Aorta (tissue), 5 donors: ENCODE measurements at places on chromosomes 2 and 18. TPM values are rescaled to one million over a fixed set of nuclear protein-coding genes. Genes with fewer than 3 reads are reported as not detected.

The NPAS2 gene
- total RNA-seq, result 35.9 TPM

The ABCG5 gene
- total RNA-seq, result not detected

The GAL3ST2 gene
- total RNA-seq, result not detected

The RFX8 gene
- total RNA-seq, result 1.0 TPM

The DHRS9 gene
- total RNA-seq, result 0.52 TPM

The RAX gene
- not detected for total RNA-seq

The IAH1 gene
- 45.6 TPM for total RNA-seq

The HIBCH gene
- total RNA-seq, result 50.1 TPM

DNA sequence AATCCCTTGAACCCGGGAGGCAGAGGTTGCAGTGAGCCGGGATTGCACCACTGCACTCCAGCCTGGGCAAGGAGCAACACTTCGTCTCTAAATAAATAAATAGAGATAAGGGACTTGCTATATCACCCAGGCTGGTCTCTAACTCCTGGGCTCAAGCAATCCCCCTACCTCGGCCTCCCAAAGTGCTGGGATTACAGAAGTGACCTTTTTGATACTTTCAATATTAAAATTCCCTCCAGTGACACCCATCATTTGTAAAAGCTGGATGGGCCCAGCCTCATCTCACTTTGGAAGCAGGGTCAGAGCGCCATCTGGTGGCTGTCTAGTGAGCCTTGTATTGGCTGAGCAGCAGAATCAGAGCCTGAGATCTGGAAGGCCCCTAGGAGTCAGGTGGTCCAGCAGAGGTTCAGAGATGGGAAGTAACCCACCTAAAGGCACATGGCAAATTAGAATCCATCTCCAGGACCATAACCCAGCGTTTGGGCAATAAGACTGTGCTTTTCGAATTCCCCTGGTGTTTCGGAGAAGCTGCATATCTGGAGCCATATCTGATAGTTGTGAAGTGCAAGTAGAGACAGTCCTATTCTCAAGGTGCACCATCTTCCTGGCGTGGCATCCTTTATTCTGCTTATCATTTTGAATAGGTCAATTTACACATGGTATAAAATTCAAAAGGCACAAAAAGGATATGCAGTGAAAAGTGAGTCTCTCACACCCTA, 18.3 kb upstream of the SLC35F6 start:
- DNase-seq, result peak; percentile 90

- no peak for DNase-seq
These were observed 28.6 kb upstream of the CETN1 start for GRCh38 chr18:551404-552061.

DNA sequence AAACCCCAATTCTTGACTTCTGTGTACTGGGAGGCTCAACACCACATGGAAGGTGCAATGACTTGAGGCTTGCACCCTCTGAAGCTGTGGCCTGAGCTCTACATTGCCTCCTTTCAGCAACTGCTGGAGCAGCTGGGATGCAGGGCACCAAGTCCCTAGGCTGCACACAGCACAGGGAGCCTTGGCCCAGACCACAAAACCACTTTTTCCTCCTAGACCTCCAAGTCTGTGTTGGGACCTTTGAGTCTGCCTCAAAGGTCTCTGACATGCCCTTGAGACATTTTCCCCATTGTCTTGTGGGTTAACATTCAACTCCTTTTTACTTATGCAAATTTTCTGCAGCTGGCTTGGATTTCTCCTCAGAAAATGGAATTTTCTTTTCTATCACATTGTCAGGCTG, 62.6 kb upstream of the KCNE4 start:
- no peak for DNase-seq

DNA sequence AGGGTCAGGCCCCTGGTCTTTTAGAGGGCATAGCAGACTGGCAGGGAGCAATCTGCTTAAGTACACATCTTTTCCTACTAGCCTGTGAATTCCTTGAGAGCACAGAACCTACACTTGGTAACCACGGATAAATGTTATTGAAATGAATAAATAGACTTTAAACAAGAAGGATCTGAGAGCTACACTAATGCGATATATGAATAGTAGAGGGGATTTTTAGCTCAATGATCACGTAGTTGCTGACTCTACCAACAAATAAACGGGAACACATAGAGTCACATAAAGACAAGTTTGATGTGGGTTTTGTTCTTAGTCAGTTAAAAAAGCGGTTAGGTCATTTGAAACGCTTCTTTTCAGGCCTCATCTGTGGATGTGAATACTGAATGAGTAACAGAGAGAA, 290.3 kb upstream of the CCDC68 start:
- DNase-seq, result no peak

DNA sequence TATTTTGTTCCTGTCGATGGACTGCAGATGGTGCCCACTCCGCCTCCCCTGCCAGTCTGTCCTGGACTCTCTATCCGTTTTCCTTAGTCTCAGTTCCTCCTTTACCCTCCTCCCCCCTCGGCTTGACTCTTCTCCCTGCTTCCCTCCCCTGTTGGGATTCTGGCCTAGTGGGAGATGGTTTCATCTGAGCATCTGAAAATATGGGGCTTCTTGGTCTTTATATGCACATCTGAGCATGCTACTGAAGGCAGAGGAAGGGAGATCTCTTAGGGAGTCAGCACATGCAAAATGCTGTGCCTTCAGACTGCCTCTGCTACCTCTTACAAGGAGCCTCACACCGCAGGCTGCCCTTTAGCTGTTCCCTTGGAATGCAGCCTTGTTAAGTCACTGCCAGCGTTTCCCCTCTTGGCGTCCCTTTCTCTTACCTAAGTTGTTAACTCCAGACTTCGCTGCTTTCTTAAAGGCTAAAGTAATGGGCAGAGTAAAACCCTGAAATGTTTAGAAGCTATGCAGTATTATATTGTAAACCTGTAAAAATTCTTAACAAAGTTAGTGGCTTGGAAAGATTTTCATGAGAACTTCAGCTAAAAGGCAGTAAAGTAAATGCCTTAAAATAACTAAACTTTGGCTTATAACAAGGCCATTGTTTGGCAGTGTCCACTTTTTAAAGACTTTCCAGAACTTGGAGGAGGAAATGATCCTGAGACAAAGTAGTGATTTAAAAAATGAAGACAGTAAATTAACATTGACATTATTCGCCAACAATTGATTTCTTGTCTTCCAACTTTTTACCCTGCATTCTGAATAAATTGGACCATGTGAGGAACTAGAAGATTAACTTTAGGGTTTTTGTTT, 49.8 kb downstream of the LDLRAD4 start:
- DNase-seq, result no peak

GRCh38 chr2:108587621-108588020, 53.4 kb downstream of the LIMS1 start:
- no peak for DNase-seq

GRCh38 chr2:199744724-199745123, 106.3 kb downstream of the FTCDNL1 start:
- no peak for DNase-seq

DNA sequence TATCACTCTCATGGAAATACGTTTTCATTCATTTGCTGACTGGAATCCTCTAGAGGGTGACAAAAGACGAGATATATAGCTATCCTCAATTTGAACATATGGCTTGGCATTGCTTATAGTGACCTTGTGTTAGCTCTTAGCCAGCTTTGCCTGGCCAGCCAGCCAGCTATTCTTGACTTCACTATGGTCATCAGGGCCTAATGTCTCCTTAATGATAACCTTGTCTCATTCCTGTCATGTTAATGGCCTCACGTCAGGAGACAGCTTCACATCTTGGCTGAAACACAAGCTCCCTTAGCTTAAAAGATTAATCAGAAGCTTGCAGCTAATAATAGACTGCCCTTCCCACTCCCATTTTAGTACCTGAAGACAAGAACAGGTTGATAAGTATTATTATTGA, 1517.5 kb upstream of the PIK3C3 start:
- no peak for DNase-seq

GRCh38 chr2:234426616-234427015, 70.3 kb downstream of the ARL4C start:
- DNase-seq, result no peak

- DNase-seq, result no peak
These were observed 283.3 kb downstream of the SLC8A1 start for GRCh38 chr2:40168546-40168945.

DNA sequence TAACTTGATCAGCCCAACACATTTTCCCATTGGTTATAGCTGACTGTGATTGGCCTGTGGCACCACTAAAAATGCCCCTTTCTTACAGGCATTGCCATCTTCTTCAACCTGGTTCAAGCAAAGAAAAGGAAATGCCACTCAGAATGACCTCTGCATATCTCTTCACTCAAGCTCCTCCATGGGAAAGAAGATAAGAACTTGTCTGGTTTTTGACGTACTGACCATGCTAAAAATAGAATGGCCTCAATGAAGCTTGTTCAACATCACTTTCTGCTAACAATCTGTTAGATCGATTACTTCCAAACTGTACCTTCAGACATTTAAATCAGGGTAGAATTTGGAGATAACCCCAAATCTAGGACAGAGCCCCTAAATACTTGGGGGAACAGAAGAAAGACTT, 109.5 kb downstream of the CABYR start:
- no peak for DNase-seq

GRCh38 chr2:166627893-166628292, 133.8 kb upstream of the SCN7A start:
- no peak for DNase-seq

DNA sequence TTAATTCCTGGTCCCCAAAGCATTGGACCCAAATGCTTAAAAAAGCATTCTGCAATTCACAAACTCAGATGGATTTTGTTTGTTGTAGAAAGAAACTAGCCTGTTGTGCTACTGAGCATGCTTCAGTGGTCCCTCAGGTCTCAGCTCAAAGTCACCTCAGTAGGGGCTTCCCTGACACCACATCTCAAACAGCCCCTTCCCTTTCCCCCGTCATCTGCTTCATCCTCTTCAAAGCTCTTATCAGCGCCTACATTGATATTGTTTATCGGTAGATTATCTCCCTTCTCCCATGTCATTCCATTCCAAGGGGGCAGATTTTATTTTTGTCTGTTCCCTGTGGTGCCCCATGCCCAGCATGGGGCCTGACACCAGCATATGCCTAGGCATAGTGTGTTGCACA, 172.9 kb downstream of the CELF4 start:
- DNase-seq, result no peak

DNA sequence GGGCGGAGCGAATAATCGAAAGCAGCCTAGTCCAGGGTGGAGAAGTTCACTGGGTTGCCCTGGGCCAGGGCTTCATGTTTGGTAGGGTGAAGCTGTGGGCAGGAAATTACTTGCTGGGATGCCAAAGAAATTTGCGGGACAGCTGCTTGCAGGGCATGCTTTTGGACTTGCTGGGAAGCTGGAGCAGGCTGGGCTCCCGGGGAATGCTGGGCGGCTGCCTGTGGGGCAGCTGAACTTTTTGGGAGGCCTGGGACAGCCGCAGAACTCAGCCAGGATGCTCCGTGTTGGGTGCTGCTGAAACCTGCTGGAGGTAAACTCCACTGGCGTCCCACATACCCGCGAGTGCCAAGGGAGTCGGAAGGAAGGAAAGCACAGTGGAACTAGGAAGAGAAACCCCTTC, 31.9 kb downstream of the ASB1 start:
- no peak for DNase-seq

- DNase-seq, result no peak
These were observed 369 bp downstream of the SMCHD1 start for GRCh38 chr18:2655954-2656236.

DNA sequence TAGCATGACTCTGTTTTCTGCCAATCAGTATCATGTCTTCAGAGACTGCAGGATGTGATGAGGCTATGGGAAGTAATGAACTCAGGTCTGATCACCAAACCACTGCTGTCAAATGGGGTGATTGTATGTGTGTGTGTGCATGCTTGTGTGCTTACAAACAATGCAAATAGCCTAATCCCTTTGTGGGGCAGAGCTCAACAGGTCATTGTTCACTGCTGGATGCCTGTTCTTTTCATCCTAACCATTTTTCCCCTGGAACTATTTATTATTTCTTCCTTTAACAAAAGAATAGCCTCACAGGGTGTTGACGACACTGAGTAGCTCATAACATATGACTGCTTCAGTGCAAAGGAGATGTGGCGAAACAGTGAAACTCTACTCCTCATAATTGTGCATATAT, 55.9 kb downstream of the NXPH2 start:
- no peak for DNase-seq

GRCh38 chr2:190846746-190847145, 33.9 kb upstream of the GLS start:
- DNase-seq, result no peak

- DNase-seq, result no peak
These were observed 61.4 kb downstream of the SOS1 start for GRCh38 chr2:39059366-39059952.

- no peak for DNase-seq
These were observed 12.8 kb upstream of the MYO3B start for GRCh38 chr2:170165129-170165528.

GRCh38 chr18:62999921-63000320, 284.6 kb downstream of the PHLPP1 start:
- DNase-seq, result no peak

GRCh38 chr2:150449856-150450255, 37.6 kb downstream of the RND3 start:
- no peak for DNase-seq

- DNase-seq, result no peak
These were observed 20.1 kb downstream of the OTOF start for GRCh38 chr2:26457695-26458364.

GRCh38 chr2:11279398-11279797, 65.0 kb downstream of the ROCK2 start:
- DNase-seq, result no peak

DNA sequence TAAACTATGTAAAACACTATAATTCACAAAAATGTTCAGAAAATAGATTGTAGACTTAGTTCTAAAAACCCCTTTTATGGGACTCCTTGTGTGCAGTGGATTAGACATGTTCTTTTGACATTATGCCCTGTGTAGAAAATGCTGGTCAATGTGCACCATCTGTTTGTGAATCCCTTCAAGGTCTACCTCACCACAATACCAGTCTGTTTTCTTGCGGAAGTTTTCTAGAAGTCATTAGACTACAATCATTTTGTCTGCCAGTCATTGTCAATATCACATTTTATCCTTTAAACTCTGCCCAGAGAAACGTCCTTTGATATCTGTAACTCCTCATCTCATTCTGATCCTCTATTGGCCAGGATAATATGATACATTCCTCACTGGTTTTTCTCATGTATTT, 7.8 kb downstream of the ITGA4 start:
- no peak for DNase-seq

- no peak for DNase-seq
These were observed 146.5 kb downstream of the CABLES1 start for GRCh38 chr18:23281626-23282436.

- DNase-seq, result no peak
These were observed 385.7 kb downstream of the STK39 start for GRCh38 chr2:167861574-167862193.

DNA sequence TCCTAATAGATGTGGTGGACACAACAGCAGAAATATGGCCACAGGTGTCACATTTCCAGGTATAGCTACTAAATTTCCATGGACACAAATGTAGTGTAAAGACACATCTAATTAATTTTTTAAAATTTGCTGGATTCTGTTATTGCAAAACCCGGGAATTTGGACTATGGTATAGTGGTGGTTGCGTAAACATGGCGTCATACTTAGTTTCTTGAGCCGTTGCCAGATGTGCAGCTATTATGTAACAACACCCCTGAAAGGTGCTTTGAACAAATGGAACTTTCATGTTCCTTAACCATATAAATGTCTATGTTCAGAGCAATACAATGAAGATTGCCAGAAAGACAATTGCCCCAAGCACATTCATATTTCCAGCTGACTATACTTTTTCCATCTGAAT, 85.9 kb downstream of the HRH4 start:
- no peak for DNase-seq
